ENCODE measurements at places on chromosomes 6 and 20.

- DNase-seq, result no peak
These were observed 42.5 kb downstream of the ATP9A start for GRCh38 chr20:51725584-51726176.

DNA sequence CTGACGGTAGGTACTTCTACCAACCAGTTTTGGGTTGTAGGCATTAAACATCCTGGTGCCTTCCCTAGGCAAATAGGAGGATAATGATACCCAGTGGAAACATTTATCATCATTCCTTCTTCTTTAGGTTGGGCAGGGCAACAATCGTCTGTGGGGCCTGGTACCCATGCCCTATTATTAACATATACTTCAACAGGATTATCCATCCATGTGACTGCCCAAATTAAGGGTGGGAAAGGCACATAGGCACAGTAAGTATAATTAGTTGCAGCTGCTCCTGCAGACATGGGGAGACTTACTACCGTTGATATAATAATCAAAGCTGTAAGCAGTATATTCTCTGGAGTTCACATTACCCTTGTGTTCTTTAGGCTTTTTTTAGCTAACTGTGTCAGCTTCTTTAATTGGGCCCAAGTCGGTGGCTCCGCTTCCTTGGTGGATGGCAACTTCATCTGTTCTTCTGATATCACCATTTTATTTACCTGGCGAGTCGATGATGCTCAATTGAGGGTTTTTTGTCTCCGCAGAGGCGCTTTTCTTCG is 16.8 kb downstream of the RPL7L1 start:
- no peak for DNase-seq

DNA sequence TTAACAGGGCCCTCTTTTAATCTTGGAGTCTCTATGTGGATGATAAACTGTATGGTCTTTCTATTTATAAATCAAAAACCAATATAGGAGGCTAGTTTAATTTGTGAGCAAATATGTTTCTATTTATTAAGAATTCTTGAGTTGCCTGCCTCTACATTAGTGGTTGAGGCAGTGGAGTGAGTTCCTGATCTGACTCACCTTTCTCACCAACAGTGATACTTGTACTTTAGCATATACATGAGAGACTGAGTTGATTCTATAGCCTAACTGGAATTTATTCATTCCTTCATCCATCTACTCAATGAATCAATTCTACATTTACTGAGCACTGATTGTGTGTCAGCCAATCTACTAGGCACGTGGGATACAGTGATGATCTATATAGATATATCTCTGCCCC is 126.9 kb downstream of the TRMT11 start:
- DNase-seq, result no peak

DNA sequence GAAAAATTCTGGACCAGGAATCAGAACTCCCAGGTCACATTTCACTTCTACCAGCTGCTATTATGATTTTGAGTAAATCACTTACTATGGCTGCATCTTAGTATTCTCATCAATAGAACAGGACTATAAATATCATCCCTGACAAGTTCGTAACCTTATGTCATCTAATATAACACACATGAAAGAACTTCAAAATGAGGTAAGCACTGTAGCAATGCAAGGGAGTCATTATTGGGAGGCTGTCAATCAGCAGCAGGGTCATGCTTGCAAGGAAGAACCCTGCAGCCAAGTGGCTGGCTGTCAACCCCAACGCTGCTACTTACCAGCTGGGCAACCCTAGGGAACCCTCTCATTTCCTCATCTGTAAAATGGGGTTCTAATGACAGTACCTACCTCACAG is 123.3 kb upstream of the B3GAT2 start:
- no peak for DNase-seq

- no peak for DNase-seq
These were observed 14.4 kb downstream of the PFDN4 start for GRCh38 chr20:54221996-54222890.

- DNase-seq, result no peak
These were observed 444.6 kb downstream of the KIF16B start for GRCh38 chr20:16128538-16129106.

DNA sequence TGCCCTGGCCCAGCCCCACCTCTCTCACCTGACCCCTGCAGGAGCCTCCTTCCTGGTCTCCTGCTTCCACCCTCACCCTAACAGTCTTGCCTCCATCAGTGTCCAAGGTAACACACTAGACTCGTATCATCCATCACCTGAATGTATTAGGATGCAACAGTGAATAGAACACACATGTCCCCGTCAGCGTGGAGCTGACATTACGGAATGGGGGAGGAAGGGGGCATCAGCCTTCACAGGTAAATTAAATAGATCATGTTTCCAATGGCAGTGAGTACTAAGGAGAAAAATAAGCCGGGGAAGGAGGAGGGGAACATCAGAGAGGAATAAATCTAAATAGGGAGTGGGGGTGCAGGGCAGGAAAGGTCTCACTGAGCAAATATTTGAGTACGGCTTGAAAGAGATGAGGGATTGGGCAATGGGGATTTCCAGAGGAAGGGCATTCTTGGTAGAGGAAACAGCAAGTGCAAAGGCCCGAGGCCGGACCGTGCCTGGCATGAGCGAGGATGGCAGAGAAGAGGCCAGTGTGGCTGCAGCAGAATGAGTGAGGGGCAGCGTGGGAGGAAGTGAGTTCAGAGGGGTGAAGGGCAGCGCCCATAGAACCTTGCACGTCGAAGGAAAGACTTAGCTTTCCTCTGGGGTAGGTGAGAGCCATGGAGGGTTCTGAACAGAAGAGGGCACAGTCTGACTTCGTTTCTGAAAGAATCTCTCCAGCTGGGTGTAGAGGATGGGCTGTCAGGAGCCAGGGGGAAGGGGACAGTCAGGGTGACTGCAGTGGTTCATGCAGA is 110.1 kb upstream of the PTPN1 start:
- DNase-seq, result no peak

- no peak for DNase-seq
These were observed 190.2 kb downstream of the DTNBP1 start for GRCh38 chr6:15472621-15473020.

- DNase-seq, result no peak
These were observed 55.9 kb upstream of the KCNK16 start for GRCh38 chr6:39378175-39378959.
